ENCODE measurements at places on chromosomes 6 and 20. TPM values are rescaled to one million over a fixed set of nuclear protein-coding genes. Genes with fewer than 3 reads are reported as not detected.

Gene TAGAP
- 4.9 TPM for total RNA-seq

Gene PDE10A
- total RNA-seq, result 47.0 TPM

Gene CCM2L
- 8.2 TPM for total RNA-seq

Gene ASIP
- 0.70 TPM for total RNA-seq

Gene CD40
- 29.0 TPM for total RNA-seq

Gene PPP1R3G
- 2.9 TPM for total RNA-seq

Gene CENPQ
- total RNA-seq, result 3.5 TPM

Gene MUC21
- not detected for total RNA-seq

Gene CDH4
- total RNA-seq, result 0.26 TPM
